ENCODE measurements at places on chromosomes 3 and 15.

GRCh38 chr15:55775316-55775715, 32.4 kb upstream of the PRTG start:
- H3K4me3 ChIP-seq: no peak overlapping the region
- no peak for DNase-seq
- no peak overlapping the region for H3K27ac ChIP-seq

DNA sequence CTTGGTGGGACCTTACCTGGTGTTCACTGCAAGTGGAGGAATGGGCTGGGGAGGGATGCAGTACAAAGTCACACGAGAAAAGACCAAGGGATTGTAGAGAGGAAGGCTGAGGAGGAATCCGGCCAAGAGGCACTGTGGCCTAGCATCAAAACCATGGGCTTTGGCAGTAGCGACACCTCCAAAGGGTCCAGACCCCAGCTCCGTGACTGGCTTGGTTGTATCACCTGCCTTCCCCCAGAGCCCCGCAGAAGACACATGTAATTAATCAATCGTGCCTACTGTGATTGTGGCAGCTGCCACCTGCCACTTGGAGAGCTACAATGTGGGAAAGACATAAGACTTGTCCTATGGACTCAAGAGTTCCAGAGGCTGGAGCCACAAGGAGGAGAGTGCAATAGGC, 54.7 kb downstream of the ST8SIA2 start:
- H3K27ac ChIP-seq: no peak overlapping the region
- DNase-seq: no peak
- H3K4me3 ChIP-seq: no peak overlapping the region

- H3K27ac ChIP-seq: peak overlapping the region; percentile 51
- H3K4me3 ChIP-seq: no peak overlapping the region
- DNase-seq: no peak
- H3K4me1 ChIP-seq: peaks cover 9% of the 10 kb centered on the region
- no peaks in the 10 kb centered on the region for H3K36me3 ChIP-seq
Observed at GRCh38 chr3:50435371-50436113, 67.9 kb downstream of the CACNA2D2 start.

GRCh38 chr15:89068325-89068784, 19.9 kb upstream of the ABHD2 start:
- DNase-seq: no peak
- no peaks in the 10 kb centered on the region for H3K27me3 ChIP-seq
- peaks cover 27% of the 10 kb centered on the region for H3K36me3 ChIP-seq
- no peak overlapping the region for H3K4me3 ChIP-seq

- H3K4me1 ChIP-seq: no peaks in the 10 kb centered on the region
- no peak overlapping the region for H3K4me3 ChIP-seq
- no peaks in the 10 kb centered on the region for H3K36me3 ChIP-seq
- DNase-seq: no peak
- H3K27me3 ChIP-seq: no peaks in the 10 kb centered on the region
- H3K27ac ChIP-seq: no peak overlapping the region
Observed at GRCh38 chr3:99503350-99503749, 135.0 kb upstream of the COL8A1 start.

- no peaks in the 10 kb centered on the region for H3K27me3 ChIP-seq
- peaks cover 87% of the 10 kb centered on the region for H3K4me1 ChIP-seq
- peak overlapping the region; percentile 81 for H3K27ac ChIP-seq
- H3K36me3 ChIP-seq: no peaks in the 10 kb centered on the region
- DNase-seq: no peak
- no peak overlapping the region for H3K4me3 ChIP-seq
Observed at GRCh38 chr3:16905704-16906103, 20.9 kb downstream of the PLCL2 start.

DNA sequence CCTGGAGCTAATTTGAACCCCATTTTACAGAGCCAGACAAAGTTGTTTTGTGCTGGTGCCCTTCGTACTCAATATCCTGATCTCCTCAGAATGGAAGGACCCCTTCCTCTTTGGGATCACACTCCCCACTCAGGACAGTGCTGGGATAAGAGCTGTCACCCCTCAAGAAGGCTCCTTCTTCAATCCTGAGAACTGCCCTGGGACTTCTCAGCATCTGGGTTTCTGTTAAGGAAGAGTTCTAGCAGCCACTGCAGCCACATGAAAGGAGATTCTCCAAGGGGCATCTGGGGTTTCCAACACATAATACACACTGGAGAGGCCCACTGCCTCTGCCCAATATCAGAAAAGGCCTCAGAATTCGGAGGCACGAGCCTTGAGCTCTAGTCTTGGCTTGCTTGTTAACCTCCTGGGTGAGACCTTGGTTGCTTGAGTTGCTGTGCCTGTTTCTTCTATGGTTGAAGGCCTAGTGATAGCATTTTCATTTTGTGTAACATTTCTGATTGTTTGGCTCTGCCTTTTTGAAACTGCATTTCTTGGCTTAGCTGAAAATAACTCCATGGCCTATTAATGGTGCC, 78.8 kb upstream of the NMNAT3 start:
- H3K27me3 ChIP-seq: no peaks in the 10 kb centered on the region
- no peak overlapping the region for H3K27ac ChIP-seq

DNA sequence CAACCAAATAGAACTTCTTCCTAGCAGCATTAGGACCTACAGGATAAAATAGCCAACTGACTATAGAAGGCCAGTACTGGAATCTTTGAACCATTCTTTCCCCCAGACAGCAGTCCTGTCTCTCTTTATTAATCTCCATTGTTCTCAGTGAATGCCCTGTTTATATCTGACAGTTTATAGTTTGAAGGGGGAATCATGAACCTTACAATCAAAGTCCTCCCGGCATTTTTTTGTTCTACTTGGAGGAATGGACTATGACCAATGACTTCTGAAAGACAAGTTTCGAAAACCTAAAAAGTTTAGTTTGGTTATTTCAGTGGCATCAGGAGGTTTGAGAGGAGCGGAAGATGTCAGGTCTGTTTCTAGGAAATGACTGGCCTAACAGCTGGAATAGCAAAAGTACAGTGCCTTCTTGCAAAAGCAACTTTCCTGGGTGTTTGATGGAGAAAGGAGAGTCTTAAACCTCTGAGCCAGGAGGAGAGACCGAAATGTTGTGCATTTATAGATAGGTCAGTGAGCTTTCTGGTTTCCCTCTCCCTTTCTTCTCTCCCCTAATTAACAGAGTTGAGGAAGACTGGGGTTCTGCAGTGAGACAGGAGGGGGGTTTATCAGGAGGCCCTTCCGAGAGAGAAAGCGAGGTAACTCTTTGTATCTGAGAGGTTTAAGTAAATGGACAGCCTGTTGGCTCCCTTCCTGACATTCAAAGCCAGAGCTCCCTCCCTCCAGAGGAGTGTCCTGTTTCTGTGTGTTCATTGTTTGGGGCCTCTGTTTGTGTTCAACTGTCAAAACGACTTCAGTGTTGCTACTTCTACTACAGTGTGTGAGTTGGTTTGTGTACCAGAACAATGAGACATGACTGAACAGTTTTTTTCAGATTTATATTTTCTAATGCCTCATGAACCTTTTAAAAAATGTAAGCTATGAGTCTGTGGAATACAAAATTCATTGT, 383.0 kb upstream of the RARB start:
- H3K27me3 ChIP-seq: no peaks in the 10 kb centered on the region
- H3K27ac ChIP-seq: no peak overlapping the region
- H3K36me3 ChIP-seq: no peaks in the 10 kb centered on the region

DNA sequence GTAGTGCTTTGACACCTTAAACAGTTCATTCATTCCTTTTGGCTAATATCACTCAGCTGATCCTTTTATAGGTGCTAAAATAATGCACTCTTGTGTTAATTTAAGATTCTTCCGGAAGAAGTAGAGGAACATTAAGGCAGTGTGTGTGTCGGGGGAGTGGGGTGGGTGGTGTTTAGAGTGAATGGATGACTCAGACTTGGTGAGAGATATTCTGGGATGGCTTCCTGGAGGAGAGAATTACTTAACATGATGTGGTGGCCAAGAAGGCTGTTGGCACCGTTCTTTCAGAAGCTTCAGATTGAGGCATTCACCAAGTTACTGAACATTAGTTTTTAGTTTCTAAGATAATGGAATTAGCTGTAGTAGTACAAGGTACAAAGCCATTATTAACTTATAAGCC, 125.6 kb upstream of the ROPN1 start:
- H3K27me3 ChIP-seq: peaks cover 25% of the 10 kb centered on the region
- DNase-seq: no peak
- no peak overlapping the region for H3K27ac ChIP-seq
- H3K4me3 ChIP-seq: no peak overlapping the region
- H3K36me3 ChIP-seq: no peaks in the 10 kb centered on the region

- DNase-seq: no peak
- no peak overlapping the region for H3K27ac ChIP-seq
- no peaks in the 10 kb centered on the region for H3K4me1 ChIP-seq
- H3K27me3 ChIP-seq: no peaks in the 10 kb centered on the region
- no peaks in the 10 kb centered on the region for H3K36me3 ChIP-seq
Observed at GRCh38 chr3:12455740-12456139, 28.5 kb upstream of the TSEN2 start.

- H3K4me1 ChIP-seq: no peaks in the 10 kb centered on the region
- DNase-seq: no peak
- H3K4me3 ChIP-seq: no peak overlapping the region
- H3K36me3 ChIP-seq: no peaks in the 10 kb centered on the region
- peaks cover 10% of the 10 kb centered on the region for H3K27me3 ChIP-seq
- no peak overlapping the region for H3K27ac ChIP-seq
Observed at GRCh38 chr3:160049565-160049964, 60.9 kb downstream of the IL12A start.

DNA sequence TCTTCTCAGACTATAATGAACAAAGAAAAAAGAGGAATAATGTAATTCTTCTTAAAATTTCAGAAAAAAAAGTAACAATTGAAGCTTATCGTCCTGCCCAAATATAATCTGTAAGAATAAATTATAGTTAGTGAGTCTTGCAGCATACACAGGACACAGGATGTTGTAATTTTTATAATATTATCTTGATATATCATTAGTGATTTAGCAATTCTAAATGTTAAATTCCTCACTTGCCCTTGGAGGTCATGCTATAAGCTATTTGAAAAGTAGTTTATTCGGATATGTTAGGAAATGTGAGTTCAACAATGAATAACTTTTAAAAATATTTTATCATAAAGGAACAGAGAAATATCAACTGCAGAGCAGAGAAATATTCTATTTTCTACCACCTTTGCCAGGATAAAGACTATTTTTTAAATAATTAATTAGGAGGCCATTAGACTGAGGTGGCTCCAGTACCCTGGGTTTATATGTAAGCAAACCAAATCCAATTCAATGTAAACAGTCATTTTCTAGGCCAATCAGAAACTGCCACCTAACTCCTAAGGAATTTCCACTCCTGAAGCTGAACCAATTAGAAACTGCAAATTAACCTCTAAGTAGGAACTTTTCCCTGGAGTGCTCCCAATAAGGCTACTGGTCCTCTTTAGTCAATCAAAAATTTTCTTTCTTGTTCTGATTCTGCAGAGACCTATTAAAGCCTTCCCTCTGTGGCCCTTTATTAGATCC, 1109.3 kb downstream of the ROBO2 start:
- H3K4me3 ChIP-seq: no peak overlapping the region
- no peak for DNase-seq
- no peaks in the 10 kb centered on the region for H3K4me1 ChIP-seq
- no peaks in the 10 kb centered on the region for H3K36me3 ChIP-seq

DNA sequence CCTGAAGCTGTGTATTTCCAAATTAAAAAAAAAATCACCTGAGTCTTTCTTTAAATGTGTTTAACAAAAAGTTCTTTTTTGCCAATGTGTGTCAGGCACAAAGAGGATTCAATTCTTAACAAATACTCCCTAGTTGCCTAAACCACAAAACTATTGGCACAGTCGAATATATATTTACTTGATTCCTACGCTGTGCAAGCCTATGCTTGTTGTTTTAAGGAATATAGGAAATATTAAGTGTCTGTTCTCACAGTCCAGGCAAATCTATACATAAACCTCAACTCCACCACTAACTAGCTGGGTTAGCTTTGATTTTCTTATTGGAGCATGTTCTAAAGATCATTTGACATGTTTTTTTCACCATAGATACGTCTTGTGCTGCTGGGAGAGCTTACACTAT, 571.0 kb downstream of the PYDC2 start:
- H3K4me1 ChIP-seq: no peaks in the 10 kb centered on the region
- H3K27me3 ChIP-seq: no peaks in the 10 kb centered on the region
- no peak for DNase-seq
- H3K4me3 ChIP-seq: no peak overlapping the region

DNA sequence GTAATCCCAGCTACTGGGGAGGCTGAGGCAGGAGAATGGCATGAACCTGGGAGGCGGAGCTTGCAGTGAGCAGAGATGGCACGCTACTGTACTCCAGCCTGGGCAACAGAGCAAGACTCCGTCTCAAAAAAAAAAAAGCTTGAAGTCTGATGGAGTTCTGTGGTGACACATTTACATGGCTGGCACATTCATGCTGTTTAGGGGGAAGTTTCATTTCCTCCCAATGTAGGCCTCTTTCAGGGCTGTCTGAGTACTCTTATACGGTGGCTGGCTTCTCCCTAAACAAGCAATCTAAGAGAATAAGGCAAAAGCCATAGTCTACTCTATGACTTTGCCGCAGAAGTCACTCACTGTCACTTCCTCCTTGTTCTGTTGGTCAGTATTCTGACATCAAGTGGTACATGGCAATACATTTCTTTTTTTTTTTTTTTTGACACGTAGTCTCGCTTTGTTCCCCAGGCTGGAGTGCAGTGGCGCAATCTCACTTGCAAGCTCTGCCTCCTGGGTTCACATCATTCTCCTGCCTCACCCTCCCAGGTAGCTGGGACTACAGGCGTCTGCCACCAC, 41.2 kb downstream of the OIP5 start:
- DNase-seq: no peak
- peaks cover 78% of the 10 kb centered on the region for H3K36me3 ChIP-seq
- H3K4me3 ChIP-seq: no peak overlapping the region
- H3K27me3 ChIP-seq: no peaks in the 10 kb centered on the region

DNA sequence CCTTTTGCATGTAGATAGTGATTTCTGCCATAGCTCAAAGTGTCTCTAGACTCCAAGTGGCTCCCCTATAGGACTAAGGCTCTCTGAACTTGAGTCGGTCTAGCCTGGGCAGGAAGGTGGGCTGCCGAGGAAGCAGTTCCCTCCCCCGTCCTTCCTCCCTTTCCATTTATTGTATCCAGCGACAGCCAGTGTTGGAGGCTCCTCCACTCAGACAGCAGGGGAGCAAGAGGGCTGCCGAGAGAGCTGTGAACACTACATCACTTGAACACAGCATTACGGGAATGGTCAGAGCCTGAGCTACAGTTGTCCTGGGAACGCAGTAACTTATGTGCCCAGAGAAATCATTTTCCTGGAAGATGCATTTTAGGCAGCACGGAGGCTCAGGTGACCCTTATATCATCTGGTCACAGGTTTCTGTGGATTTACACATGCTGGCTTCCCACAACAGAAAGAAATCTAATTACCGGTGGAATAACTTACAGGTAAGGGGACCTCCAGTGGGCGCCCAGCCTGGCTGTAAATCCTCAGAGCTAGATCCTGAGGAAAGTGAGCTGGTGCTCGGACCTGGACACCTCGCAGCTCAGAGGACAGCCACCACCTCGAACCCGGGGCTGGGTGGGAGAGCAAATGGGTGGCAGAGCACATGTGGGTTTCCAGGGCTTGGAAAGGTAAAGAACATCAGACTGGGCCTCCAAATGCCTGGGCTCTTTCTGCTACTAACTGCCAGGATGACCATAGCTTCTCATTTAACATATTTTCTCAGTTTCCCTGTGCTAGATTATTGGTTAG, 197.1 kb downstream of the UACA start:
- H3K36me3 ChIP-seq: no peaks in the 10 kb centered on the region
- peaks cover 4% of the 10 kb centered on the region for H3K27me3 ChIP-seq
- peaks cover 18% of the 10 kb centered on the region for H3K4me1 ChIP-seq

- H3K27me3 ChIP-seq: no peaks in the 10 kb centered on the region
- DNase-seq: peak; percentile 56
- H3K27ac ChIP-seq: peak within 1 kb of the TSS; percentile 97
- peak within 1 kb of the TSS; percentile 100 for H3K4me3 ChIP-seq
Observed at GRCh38 chr15:77420610-77421369, at the start of gene HMG20A. TSS of gene HMG20A (plus strand) at chr15:77420888. CDS start at chr15:77458408, 37,520 bp downstream.

GRCh38 chr3:172627057-172627809, 83.6 kb downstream of the NCEH1 start:
- H3K36me3 ChIP-seq: no peaks in the 10 kb centered on the region
- no peak overlapping the region for H3K4me3 ChIP-seq
- peaks cover 7% of the 10 kb centered on the region for H3K4me1 ChIP-seq
